ENCODE measurements at places on chromosomes 1 and 21. TPM values are rescaled to one million over a fixed set of nuclear protein-coding genes. Genes with fewer than 3 reads are reported as not detected.

GRCh38 chr1:115888976-115889375 lies 48.0 kb upstream of the NHLH2 start:
- DNase-seq: no peak

FAM72C gene
- 9.5 TPM for total RNA-seq

S100A7A gene
- not detected for total RNA-seq

DNA sequence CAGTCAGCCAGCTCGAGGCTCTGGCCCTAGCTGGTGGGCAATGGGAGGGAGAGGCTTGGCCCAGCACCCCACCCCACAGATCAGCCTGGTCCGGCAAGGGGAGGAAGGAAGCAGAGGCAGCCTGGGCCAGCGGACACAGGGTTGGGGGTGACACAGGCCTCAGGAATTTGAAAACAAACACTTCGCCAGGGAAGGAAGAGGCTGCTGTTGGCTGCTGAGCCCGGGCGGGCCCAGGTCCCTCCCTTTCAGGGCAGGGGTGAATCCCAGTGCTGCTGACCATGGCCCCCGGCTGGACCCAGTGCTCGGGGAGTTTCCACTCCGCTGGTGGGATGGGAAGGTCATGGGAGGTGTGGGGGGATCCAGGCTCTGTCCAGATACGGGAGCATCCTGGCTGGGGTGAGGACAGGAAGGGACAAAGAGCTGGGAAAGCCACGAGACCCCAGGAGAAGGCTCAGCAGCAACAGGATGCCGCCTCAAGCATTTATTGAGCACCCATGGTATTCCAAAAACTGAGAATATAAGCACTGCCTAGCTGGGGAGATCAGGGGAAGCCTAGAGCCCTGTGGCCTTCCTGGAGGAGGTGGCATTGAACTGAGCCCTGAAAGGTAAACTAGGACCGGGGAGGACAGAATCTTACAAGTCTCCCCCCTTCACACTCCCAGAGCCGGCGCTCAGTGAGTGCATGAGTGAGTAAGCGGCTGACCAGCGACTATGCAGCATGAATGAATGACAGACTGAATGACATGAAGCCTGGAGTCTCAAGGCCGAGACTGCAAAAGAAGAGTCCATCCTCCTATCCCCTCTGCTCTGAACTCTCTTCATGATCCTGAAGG lies 26.2 kb upstream of the EPHA2 start:
- DNase-seq: peak; percentile 77
